NCI-H2029 treated with DMSO at 0.1 percent for 48 hours (cell line): ENCODE measurements at places on chromosomes 2 and 18.
A peak's percentile ranks its signal among the peaks of the same experiment; 100 is the strongest.

DNA sequence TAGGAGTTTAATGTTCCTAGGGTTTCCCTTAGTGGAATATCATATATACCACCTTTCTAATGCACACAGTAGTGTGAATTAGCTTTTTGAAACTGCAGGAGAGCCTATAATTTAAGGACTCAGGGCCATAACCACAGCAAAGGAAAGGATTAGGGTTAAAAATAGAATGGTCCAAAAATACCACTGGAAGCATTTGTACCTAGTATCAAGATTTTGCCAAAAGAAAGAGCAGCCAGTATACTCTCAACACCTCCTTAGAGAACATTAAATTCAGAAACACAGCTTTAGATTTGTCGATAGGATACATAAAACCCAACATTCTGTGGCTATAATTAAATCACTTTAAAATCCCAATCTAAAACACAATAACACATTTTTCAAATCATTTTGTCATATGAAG is 634.9 kb downstream of the EPHA4 start:
- no peak for DNase-seq

DNA sequence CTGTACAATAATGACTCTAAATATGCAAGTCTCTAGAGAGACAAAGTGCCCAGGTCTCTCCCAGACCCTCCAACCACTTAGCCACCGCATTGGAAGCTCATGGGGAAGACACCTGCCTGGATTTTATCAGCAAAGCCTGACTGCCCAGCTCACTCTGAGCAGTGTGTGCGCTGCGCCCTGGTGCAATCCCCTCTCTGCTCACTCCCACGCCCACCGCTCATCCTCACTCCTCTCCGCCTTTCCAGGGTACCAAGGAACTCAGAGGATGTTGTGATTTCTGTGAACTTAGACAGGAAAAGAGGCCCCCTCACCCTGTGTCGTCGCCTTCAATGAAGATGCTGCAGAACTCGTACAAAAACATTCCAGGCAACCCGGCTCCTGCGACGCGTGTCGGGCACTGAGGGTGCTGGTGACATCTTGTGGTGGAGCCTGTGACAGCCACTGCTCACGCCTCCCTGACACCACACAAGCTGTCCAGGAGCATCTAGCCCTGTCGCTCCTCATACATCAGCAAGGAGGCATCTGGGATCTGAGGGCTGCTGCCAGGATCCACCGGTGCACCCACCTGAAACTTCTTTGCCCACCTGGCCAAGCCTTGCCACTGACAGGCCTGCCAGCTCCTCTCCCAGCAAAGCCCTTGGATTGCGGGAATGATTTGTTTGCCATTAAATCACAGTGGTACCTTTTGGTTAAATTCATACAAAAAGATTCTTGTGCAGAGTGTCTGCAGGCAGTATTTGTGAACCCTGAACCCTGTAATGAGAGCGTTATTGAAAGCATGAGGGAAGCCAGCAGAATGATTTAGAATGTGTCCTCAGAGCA is 220.4 kb downstream of the ZNF516 start:
- no peak for DNase-seq

DNA sequence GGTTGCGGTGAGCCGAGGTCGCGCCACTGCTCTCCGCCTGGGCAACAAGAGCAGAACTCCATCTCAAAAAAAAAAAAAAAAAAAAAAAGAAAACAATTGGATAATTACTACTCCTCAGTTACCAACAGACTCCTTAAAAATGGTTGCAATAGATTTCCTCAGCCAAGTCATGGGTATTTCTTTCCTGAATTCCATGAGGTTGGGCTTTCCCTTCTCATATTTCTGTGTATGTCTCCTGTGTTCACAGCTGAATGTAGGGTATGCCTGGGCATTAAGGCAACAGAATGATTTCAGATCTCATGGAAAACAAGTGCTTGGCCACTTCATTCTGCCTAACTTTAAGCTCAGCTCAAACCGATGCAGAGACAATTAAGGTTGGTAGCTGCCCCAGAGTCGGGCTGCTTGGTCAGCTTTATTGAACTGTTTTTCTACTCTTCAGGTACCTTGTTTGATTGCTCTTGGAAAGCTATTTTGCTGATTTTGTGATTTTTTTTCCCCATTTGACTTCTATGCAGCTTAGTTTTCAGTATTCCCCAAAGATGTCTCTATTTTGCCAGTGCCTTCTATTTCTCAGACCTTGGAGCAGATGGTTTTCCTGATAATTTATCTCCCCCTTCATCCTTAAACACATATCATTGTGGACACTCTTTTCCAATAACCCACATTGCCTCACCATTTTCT is 24.8 kb downstream of the KIF5C start:
- DNase-seq = peak; percentile 8

DNA sequence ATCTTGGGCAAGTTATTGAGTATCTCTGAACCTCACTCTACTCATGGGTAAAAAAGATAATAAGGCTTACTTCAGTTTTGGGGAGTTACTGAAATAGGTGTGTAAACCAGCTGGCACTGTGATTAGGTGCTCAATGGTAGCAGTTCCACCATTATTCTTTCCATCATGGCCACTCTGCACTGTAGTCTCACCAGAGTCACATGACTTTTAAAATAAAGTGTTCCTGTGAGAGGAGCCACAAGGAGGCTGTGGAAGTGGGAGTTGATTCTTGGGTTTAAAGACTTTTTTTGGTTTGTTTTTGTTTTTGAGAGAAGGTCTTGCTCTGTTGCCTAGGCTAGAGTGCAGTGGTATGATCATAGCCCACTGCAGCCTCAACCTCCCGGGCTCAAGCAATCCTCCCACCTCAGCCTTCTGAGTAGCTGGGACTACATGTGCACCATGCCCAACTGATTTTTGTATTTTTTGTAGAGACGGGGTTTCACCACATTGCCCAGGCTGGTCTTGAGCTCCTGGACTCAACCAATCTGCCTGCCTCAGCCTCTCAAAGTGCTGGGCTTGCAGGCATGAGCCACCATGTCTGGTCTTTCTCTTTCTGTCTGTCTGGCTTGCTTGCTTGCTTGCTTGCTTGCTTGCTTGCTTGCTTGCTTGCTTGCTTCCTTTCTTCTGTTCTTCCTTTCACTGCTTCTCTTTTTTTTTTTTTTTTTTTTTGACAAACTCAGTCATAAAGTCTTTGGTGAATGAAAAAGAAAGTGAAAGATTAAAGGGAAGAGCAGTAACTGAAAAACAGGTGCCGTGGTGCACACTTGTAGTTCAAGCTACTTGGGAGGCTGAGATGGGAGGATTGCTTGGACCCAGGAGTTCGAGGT is 21.2 kb upstream of the ACVR1 start:
- DNase-seq = no peak

DNA sequence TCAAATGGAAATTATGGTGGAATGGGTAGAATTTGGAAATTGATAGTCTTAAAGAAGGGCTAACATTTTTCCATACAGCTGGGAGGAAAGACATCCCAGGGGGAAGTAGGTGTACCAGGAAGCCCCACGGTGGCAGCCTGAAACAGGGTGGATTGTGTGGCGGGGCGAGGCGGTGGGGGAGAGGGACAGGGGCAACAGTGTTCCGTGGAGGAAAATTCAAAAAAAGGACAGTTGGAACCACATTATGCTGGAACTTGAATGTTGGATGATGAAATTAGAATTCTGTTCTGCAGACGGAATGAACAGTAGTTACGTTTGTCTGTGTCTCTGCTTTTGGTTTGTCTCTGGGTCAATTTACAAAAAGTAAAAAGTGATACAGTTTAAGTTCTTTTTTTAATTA is 10.6 kb upstream of the CIB4 start:
- DNase-seq = no peak

GRCh38 chr18:59354731-59355130 is 4.3 kb downstream of the LMAN1 start:
- DNase-seq = no peak

GRCh38 chr2:74441690-74442482 is at the start of gene RTKN:
TSS of gene RTKN (minus strand) at chr2:74441937. CDS start at chr2:74441816, 121 bp downstream.
- peak; percentile 17 for DNase-seq

GRCh38 chr2:135898234-135898786 is 22.1 kb upstream of the MCM6 start:
- DNase-seq = no peak

DNA sequence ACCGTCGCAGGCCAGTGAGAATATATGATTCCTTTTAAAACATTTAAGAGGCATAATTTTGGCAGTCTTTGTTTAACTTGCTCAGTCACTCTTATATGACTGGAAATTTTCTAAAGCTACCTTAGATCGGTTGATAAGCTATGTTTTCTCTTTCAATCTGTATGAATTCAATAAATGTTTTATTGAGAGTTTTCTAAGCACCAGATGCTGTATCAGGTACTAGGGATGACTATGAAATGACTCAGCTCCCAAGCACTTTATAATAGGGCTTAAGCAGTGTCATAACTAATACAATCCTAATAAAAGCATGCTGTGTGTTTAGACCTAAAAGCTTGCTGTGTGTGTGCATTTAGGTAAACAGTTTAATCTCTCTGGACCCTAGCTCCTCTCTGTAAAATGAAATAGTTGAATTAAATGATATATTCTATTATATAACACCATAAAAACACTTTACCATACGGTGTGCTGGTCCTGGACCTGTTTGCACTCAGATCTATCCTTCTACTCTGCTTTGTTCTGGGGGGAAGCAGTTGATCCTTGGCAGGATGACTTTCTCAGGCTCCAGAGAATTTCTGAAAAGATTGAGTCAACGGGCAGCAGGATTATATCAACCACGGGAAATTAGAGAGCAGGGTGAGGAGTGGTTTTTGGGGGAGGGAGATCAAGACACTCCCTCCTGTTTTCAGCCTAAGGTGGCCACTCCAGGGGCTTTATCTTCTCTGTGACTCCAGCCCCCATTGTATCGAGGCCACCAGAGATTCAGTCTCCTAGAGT is 26.1 kb upstream of the SLC38A11 start:
- no peak for DNase-seq

- DNase-seq = no peak
Measured at GRCh38 chr2:9333591-9334171, 89.6 kb downstream of the ITGB1BP1 start.

- peak; percentile 81 for DNase-seq
Measured at GRCh38 chr18:46761059-46761769, 4.4 kb upstream of the ST8SIA5 start.

- DNase-seq = no peak
Measured at GRCh38 chr2:227706859-227707258, 11.0 kb downstream of the SLC19A3 start.

DNA sequence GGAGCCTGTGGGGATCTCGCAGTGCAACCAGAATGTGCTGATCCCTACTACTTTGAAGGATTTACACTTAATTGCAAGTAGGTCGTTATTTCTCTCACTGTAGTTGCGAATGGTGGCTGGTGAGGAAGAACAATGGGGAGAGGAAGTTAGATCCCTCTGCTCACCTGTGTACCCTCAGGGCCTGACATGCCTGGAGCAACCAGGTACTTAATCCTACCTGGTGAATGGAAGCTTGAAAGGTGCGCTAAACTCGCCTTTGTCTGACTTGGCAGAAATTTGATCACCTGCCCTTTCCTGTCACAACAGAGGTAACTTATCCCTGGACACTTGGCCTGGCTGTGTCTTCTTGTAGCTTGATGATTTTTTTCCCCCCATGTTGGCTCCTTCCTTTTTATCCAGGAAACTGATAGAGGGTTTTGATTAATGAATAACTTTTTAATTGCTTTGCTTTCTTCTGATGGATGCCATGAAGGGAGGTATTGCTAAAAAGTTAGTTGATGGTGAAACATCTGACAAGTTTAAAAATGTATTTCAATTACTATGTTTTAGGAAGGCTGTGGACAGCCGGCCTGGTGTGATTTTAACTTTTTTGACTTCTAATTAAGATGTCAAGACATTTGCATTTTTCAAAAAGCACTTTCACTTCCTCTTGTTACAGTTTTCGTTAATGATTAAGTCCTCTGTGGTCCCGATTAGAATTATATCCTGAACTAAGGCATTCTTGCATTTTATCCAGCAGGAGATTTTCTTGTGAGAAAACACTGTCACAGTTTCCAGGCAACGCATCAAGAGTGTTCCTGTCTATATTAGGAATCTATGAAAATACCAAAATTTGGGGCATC is 9.2 kb downstream of the SGPP2 start:
- DNase-seq = peak; percentile 31

DNA sequence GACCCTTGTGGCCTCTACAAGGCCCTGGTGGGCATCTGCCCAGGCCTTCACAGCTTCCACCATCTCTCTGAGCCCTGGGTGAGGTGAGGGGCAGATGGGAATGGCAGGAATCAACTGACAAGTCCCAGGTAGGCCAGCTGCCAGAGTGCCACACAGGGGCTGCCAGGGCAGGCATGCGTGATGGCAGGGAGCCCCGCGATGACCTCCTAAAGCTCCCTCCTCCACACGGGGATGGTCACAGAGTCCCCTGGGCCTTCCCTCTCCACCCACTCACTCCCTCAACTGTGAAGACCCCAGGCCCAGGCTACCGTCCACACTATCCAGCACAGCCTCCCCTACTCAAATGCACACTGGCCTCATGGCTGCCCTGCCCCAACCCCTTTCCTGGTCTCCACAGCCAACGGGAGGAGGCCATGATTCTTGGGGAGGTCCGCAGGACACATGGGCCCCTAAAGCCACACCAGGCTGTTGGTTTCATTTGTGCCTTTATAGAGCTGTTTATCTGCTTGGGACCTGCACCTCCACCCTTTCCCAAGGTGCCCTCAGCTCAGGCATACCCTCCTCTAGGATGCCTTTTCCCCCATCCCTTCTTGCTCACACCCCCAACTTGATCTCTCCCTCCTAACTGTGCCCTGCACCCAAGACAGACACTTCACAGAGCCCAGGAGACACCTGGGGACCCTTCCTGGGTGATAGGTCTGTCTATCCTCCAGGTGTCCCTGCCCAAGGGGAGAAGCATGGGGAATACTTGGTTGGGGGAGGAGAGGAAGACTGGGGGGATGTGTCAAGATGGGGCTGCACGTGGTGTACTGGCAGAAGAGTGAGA is 2.0 kb downstream of the PROC start:
- DNase-seq = no peak

GRCh38 chr2:29106980-29107388 is 8.2 kb upstream of the CLIP4 start:
- DNase-seq = no peak
